Brain pericyte (primary cell): ENCODE measurements at places on chromosomes 11 and 22.

- no peak for DNase-seq
Observed at GRCh38 chr11:27388869-27389268, 25.9 kb upstream of the CCDC34 start.

DNA sequence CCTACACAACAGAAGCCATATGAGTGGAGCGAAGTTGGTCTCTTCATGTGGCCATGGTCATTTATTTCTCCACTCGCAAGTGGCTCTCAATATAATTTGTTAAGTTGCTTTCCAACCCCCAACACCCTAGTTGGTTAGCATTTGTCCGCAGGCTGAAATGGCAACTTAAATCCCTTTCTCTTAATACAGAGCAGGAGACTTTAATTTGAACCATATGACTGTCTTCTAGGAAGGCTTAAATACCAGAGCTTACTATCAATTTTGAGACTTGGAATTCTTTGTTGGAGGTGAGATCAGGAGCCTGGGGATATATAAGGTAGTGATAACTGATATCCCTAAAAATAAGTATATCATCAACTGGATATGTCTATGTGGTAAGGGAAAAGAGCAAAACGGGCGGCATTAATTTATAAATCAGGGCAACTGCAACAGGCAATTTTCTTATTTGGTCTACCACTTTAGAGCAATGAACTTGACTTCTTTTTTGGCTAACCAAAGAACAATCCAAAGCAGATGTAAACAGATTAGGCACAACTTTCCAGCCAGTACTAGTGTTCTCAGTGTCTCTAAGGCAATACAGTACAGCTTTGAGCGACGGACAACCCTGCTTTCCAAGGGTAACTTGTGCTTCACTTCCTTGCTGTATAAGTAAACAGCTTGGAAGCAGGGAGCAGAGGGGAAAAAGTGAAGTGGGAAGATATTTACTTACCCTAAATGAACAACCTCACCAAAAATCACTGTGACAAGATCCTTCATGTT lies 74.7 kb upstream of the APOA1 start:
- DNase-seq: no peak

- DNase-seq: no peak
Observed at GRCh38 chr11:60947700-60948099, 4.3 kb downstream of the SLC15A3 start.

- DNase-seq: no peak
Observed at GRCh38 chr22:50299785-50300619, 7.4 kb downstream of the PLXNB2 start.

GRCh38 chr11:46009647-46010046 lies 87.2 kb downstream of the LARGE2 start:
- DNase-seq: no peak

DNA sequence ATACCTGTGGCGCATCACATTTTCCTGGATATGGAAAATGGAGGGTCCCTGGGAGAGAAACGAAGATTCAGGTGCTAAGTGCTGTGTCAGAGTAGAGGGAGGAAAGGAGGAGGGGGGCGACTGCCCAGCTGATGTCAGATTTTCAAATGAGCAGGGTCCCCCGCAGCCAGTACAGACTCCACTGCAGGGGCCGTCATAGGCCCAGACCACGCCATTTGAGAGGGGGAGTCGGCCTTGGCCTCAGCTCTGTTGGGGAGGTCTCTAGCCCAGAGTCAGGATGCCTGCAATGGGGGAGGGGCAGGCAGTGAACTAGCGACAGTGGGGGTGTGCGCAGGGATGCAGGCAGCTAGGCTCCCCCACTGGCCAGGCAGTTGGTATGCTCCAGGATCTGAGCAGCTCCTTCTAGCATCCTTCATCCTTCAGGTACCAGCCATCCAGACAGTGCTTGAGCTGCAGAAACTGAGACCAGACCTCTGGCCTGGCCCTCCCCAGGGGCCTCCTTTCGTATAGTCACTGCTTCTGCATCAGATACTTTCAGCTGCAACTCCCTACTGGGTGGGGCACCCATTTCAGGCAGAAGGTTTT lies at the start of the genes BSCL2 and GNG3:
BSCL2 (minus strand) TSS at position 148 of the 585 bp plus-strand sequence. CDS start 229 bp downstream, outside the sequence.
GNG3 (plus strand) TSS at position 400 of the 585 bp plus-strand sequence. CDS start 620 bp downstream, outside the sequence.
- no peak for DNase-seq

DNA sequence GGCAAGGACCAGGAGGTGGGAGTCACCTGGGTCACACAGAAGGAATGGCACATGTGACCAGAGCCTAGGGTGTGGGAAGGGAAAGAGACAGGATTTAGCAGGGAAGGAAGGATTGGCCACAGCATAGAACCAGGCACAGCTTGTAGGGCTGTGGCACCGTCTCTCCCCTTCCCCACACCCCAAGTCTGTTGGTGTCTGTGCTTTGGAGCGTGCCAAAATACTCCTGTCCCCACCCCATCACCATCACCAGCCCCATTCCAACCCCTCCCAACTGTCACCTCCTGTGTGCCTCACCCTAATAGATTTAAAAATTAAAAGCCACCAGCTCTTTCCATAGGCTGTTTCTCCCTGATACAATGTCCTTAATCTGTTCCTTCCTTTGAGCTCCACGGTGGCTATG lies 18.2 kb downstream of the SGSM1 start:
- no peak for DNase-seq

GRCh38 chr11:111200010-111200534 lies 45.5 kb upstream of the POU2AF2 start:
- DNase-seq: no peak

- DNase-seq: no peak
Observed at GRCh38 chr11:68842427-68843051, 823 bp upstream of the CPT1A start.

DNA sequence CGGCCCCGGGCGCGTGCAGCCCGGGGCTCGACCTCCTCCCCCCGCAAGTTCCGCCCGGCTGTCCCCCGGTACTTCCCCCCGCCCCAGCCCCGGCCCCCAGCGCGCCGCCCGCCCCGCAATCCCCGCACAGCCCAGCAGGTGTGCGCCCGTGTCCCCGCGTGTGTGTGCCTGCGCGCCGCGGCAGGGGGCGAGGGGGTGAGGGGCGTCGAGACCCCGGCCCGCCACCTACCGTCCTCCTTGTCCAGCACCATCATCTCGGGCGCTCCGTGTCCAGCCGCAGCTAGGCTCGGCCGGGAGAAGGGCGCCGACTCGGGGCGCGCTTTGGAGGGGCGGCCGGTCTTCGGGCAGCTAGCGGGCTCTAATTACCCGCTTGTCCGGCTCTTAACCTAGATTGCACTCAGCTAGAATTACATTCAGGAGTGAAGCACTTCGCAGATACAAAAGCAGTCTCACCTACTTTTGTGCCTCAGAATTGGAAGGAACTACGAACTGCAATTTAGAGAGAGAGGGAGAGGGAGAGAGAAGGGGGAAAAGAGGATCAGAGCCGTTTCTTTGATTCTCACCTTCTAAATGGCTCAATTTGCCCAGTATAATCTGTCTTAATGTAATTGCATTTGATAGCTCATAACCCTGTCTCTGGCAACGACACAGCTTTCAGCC lies 439 bp downstream of the LMO1 start:
- DNase-seq: no peak

GRCh38 chr22:35204807-35205775 lies 52.2 kb upstream of the HMGXB4 start:
- DNase-seq: no peak

DNA sequence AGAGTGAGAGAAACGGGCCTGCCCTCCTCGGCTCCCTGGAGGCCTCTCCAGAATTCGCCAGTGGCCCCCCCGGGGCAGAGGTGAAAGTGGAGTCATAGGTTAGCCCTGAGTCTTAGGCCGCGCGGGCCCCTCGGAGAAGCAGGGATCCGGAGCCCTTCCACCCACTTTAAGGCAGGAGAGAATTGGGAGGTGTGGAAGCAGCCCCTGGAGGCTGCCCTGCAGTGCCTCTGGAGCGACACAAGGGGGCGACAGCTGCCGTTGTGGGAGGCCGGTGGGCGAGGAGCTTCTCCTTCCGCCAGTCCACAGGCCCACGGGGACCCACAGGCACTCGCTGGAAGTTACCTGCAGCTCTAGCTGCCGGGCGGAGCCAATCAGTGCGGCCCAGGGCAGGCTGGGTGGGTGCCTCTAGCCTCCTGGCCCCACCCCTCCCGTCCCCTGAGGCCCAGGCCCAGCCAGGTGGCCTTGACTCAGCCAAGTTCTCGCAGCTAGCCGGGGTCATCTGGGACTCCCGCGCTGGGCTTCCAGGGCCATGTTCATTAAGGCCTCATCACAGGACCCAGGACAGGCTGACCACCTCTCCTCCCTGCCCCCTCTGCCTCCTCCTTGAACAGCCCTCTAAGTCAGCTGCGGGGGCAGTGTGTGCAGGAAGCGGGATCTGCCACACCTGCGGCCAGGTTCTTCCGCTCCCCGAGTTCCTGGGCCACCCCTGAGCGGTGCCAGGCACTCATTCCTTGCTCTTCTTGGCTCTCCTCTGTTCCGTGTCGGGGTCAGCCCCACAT lies 5.0 kb downstream of the DGKZ start:
- DNase-seq: no peak

GRCh38 chr22:47032956-47033647 lies 270.7 kb downstream of the TBC1D22A start:
- no peak for DNase-seq

DNA sequence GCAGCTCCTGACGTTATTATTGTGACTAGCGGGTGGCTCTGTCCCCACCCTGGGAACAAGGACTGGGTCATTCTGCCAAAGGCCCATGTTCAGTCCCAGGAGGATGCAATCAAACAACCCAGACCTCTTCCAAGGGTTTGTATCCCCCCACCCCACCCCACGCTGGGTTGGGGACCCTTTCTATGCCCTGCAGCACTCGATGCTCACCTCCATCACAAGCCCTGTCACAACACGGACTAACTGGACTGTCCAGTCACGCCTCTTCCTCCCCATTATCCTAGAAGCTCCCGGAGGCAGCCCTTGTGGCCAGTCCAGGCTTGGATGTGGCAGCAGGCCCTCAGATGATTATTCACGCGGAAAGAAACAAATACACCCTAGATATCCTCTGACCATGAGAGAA lies 3.7 kb downstream of the SHANK2 start:
- DNase-seq: no peak

DNA sequence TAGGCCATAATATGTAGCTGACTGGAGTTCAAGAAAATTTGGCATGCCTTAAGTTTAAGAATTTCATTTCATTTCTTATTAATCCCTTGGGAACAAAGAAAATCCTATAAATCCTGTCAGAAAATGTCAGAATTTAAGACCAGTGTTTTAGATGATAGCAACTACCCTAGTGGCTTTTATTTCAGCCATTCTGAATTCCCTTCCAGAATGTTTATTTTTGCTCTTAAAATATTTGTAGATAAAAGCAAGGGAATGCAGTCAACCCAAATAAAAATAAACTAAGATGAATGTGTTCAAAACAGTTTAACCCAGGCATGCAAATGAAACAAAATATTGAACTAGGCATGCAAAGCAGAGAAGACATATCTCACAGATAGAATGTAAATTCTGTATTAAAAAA lies 356.9 kb upstream of the LRRC4C start:
- no peak for DNase-seq

DNA sequence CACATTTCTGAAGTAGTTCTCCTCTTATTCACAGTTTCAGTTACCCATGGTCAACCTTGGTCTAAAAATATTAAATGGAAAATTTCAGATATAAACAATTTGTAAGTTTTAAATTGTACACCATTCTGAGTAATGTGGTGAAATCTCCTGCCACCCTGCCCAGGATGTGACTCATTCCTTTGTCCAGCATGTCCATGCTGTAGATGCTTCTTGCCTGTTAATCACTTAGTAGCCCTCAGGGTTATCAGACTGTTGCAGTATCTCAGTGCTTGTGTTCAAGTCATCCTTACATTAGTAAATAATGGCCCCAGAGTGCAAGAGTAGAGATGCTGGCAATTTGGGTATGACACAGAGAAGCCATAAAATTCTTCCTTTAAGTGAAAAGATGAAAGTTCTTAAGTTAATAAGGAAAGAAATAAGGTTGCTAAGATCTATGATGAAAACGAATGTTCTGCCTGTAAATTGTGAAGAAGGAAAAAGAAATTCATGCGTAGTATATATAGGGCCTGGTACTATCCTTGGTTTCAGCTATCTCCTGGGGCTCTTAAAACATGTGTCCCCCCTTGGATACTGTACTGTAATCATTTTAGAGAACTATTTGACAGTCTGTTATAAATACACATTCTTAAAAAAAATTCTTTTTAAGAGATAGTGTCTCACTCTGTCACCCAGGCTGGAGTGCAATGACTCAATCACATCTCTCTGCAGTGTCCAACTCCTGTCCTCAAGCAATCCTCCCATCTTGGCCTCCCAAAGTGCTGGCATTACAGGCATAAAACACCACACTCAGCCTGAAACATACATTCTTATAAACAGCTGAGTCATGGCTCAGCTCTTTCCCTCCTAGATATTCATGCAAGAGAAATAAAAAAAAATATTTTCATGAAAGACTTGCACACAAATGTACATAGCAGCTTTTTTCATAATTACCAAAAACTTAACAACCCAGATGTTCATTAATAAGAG lies 31.3 kb downstream of the MTNR1B start:
- no peak for DNase-seq

GRCh38 chr11:129976328-129976727 lies 26.3 kb downstream of the PRDM10 start:
- DNase-seq: no peak

DNA sequence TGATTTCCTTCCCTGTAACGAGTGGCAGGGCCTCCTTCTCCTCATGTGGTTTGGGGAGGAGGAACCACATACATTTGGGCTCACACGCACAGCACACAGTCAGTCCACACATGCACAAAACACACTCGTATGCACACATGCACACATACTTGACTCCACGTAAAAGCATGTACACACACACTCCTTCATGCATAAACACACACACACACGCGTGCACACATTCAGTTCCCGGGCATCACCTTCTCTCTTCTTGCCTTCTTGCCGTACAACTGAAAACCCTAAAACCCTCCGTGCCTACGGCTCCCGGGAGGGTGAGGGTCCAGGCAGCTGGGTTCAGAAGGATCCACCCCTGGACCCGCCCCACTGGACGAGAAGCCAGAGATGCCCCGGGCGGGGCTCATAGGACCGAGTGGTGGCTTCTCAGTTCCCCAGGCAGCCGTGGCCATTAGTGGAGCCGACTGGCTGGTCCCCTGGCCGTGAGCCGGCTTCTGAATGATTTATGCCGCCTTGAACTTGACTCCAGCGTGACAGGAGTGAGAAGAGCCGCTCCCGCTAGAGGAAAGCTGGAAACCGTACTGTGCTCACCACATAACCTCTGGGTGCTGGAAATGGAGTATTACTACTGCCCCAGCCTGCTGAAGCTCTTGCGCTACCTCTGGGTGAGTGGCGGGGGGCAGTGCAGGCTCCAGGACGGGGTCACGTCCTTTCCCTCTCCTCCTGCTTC lies 117.4 kb downstream of the KIAA1671 start:
- no peak for DNase-seq

DNA sequence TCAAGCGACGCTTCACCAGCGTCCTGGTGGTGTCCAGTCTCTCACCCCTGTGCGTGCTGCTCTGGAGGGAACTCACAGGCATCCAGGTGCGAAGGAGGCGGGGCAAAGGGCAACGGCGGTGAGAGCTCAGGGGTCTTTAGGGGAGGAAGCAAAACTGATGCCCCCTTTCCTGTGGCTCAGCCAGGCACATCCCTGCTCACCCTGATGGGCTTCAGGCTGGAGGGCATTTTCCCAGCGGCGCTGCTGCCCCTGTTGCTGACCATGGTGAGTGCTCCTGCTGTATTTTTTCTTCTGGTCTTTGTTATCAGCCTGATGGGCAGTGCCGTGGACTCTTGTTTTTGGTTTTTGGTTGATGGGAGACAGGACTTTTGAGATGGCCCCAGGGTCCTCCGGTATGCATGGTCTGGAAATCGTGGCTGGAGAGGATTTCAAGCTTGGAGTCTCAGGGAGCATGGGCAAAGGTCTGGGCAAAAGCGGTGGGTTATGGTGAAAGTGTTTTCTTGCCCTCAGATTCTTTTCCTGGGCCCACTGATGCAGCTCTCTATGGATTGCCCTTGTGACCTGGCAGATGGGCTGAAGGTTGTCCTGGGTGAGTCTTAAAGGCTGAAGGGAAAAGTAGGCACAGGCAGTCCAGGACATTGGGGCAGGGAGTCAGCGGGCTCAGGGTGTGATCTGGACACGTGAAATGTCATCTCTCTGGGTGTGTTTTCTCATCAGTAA lies 695 bp downstream of the RCE1 start:
- no peak for DNase-seq
